ENCODE measurements at places on chromosomes 1 and 21.

GRCh38 chr1:2983319-2983705 is 38.0 kb upstream of the ACTRT2 start:
- DNase-seq, result no peak

- no peak for DNase-seq
Observed at GRCh38 chr1:235923466-235924021, 56.8 kb upstream of the LYST start.

DNA sequence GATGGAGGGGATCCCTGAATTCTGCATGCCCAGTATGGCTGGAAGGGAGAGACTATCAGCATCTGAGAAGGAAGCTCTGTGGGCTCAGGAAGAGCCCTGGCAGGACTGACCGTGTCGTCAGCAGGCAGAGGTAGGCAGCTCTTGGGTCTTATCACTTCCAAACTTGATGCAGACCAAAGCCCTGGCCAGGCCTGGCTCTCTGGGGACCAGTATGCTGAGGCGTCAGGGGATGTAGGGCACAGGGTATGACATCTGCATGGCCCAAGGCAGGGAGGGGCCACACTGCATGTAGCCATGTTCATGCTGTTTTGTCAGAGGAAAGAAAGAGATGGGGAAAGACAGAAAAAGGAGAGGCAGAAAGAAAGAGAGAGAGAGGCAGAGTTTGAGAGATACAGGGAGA is 6.3 kb downstream of the FGR start:
- no peak for DNase-seq

DNA sequence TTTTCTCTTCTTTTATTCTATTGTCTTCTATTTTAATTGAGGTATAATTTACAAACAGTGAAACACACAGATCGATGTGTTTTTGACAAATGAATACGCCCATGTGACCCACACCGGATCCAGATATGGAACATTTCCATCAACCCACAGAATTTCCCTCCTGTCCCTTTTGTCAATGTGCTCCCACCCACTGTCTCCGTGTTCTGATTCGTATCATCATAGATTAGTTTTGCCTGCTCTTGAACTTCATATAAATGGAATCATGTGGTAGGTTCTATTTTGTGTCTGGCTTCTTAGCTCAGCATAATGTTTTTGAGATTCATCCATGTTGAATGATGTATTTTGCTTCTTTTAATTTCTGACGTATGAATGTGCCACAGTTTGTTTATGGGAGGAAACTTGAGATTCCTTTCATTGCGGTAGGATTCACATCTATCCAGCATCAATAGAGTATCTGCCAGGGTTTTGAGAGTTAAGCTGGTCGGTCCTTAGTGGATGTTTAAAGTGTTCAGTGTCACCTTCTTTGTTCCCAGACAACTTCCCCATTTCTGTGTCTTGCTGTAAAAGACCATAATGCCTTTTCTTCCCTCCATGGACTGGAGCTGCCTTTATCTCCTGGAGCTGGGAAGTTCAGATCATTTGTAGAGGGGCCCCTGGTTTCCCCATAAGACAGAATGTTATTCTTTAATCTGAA is 14.7 kb downstream of the NAV1 start:
- no peak for DNase-seq

- no peak for DNase-seq
Observed at GRCh38 chr1:23558872-23559135, 497 bp downstream of the ID3 start.

DNA sequence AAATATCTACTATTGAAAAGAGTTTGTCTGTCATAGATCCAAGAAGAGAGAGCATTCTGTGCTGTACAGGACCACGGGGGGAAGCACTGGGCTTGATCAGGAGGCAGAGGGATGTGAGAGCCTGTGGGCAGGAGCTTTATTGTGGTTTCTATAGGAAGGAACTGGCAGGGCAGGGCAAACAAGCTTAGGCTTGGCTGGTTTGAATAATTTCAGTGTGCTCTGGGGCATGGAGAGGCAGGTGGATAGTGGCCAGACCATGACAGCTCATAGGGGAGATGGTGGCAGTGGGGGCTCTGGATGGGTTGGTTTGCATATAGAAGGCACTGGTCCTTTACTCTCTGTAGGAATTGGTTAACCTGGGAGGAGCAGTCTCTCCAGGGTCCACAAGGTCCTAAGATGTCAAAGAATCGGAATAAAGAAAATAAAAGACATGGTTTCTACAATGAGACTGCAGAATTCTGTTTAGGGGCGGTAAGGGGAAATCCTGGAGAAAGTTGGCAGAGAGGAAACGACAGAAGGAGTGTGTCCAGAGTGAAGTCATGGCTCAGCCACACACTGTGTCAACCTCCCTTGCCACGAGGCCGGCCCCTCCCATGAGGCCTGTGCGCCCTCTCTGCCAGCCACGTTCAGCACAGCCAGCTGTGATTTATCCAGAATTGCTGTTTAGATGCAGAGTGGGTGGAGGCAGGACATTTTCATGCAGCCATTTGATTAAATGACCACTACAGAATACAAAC is 81.7 kb upstream of the PGBD5 start:
- no peak for DNase-seq

DNA sequence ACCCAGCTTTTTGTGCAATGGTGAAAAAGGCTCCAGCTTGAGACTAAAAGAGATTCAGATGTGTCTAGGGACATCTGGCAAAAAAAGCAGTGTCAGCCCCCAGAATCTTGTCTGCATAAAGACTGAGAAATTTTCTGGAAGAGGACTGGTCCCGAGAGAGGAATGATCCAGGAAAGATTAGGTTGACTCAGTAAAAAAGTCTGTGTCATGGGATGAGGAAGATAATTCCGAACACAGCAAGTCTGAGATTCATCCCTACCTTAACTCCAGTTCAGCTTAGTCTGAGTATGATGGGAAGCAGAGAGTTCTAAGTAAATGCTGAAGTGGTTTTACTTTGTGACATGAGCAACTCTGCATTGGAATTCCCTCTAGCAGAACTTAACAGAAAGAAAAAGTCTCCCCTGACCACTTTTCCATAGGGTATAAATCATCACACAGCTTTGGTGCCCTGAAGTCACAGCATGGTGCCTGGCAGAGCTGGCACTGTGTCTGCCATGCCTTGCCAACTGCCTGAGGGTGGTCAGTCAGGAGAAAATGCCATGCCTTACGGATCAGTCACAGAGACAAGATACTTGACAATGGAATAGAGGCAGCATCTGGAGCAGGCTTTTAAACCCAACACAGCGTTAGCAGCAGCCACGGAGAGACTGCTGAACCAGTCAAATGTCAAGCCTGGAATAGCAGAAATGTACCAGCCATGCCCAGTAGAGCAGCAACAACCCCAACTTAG is 153.4 kb downstream of the ZC3H11B start:
- no peak for DNase-seq

DNA sequence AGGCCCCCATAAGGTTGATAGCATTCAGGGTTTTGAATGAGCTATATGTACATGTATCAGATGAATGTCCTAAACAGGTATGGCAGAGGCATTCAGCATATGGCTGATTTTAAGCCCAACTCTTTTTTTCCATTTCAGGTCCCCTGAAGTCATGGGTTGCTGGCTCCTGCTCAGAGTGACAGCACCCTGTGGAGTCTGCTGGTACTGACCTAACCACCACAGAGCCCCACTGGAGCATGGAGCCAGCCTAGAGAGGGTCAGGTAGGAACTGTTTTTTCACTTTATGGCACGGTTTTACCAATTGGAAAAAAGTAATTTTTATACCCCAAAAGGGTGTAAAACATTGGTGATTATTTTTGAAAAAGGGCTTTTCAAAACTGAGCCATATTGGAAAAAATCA is 82.5 kb upstream of the MPC2 start:
- no peak for DNase-seq

GRCh38 chr1:236176337-236177336 is 34.3 kb downstream of the GPR137B start:
- DNase-seq, result no peak

- DNase-seq, result no peak
Observed at GRCh38 chr1:28112388-28113241, 24.2 kb upstream of the EYA3 start.

DNA sequence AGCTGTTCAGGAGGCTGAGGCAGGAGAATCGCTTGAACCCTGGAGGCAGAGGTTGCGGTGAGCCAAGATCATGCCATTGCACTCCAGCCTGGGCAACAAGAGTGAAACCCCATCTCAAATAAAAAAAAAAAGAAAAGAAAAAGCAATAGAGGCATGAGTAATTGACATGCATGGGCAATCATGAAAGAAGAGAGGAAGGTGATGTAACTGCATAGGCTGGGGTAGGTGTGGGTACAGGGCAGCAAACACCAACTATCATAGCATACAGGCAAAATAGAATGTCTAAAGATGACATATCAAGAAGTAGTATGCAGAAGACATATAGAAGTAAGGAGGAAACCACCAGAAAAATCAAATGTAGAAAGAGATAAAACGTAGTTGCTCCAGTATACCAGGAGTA is 19.0 kb upstream of the MGST3 start:
- DNase-seq, result no peak

DNA sequence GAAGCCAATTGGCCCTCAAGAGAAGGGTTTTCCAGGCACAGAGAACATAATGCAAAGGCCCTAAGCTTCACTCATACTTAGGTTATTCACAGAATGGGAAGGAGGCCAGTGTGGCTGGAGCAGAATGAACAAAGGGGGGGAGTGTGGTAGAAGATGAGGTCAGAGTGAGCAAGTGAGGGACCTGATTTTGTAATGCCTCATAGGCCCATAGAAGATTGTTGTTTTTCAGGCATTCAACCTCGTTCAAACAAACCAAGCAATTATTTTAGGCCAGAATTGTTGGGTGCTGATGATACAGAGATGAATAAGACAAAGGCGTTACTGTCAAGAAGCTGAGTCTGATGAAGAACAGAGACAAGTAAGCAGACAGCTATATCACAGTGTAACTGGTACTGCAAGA is 54.5 kb upstream of the RAP1A start:
- no peak for DNase-seq

GRCh38 chr1:62621907-62622306 is 24.6 kb downstream of the ANGPTL3 start:
- no peak for DNase-seq

DNA sequence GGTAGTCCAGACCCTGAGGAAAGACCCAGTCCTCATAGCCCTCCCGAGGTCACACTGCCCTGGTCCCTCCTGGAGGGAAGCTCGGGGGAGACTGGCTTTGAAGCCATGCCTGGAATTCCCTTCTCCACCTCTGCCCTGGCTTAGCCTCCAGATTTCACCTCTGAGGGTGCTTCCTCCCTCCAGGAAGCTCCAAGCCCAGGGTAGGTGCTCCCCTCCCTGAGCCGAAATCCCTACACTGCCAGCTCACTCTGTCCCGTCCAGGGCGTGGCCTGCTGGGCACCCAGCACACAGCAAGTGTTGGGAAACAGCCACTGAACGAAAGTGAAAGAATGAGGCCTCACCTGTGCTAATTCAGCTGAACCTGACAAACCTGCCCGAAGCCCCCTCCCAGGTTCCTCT is 6.0 kb upstream of the TNFRSF25 start:
- no peak for DNase-seq

DNA sequence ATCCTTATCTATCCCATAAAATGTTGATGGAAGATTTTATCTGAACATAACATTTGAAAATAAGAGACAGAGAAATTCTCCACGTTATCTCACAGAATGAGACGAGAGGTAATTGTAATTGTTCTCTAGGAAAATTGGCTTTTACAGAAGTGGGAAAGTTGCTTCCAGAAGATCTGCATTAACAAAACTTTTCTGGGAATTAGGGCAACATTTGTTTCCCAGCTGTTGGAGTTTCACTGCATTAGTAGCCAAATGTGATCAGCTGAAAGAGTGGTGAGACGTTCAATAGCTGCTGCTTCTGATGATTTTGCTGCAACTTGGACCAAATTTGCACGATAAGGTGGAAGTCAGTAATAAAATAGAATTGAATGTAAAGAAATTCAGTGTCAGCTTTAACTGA is 7.6 kb downstream of the CHODL start:
- DNase-seq, result no peak

DNA sequence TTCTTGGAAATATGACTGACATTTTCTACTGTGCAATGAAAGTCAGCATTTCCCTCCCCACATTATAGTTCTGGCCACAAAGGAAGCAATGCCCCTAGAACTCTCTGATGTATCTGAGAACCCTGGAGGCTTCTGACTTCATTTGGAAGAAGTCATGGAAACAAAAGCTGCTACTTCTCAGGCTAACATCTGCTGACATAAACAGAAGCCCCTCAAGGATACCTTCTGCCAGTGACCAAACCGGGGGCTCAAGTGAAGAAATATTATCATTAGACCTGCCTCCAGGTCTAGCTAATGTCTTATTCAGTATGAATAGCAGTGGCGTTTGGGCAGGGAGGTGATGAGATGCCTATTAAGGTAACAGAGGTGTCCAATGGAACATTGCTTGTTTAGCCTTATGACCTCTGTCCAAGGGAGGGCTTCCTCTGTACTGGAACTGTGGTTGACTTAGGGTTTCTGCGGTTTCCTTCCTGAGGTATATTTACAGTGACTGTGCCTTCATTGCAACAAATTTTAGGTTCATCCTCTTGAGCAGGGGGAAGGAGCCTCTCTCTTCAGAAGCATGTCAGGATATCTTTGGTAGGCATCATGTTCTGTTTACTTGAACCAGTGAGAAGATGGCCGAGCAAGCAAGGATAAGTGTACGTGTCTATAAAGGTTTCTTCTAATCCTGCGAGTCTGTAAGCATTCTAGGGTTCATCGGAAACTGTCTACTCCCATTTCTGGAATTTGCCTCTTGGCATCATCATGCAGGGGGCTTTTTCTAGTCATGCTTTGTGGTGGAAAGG is 161.7 kb downstream of the PBX1 start:
- DNase-seq, result no peak

DNA sequence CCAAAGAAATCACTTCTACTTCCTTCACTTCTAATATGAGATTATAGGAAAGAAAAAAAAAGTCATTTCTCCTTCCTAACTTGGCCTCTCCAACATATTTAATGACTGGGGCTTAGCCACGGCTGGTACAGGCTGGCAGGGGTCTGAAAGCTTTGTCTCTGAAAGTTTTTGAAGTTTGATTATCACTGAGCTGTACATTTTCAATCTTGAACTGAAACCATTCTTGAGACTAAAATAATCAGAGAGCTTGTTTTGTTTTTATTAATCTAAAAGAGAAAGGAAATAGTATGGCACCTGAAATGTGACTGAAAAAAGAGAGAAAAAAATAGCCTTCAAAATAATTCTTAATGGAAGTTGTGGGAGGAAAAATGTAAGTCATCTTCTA is 3.8 kb upstream of the KRTAP19-8 start:
- no peak for DNase-seq

DNA sequence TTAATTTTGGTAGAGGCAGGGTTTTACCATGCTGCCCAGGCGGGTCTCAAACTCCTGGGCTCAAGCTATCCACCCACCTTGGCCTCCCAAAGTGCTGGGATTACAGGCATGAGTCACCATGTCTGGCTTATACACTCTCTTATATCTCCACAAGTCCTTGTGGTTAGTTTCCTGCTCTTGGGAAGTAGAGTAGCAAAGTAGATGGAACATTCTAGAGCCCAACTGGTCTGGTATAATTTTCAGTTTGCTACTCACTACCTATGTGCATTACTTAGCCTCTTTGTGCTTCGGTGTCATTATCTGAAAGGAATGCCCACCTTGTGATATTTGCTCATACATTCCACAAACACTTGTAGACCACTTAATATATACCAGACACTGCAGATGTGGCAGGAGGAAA is 96.6 kb upstream of the IPO9 start:
- DNase-seq, result no peak

Data from D721Med (cell line).